Suppressor macrophage treated with lipopolysaccharide for 1 hour (primary cell): ENCODE measurements at places on chromosomes 12 and 14.

GRCh38 chr12:84874125-84874824 is 38.3 kb downstream of the SLC6A15 start:
- DNase-seq = peak; percentile 79

DNA sequence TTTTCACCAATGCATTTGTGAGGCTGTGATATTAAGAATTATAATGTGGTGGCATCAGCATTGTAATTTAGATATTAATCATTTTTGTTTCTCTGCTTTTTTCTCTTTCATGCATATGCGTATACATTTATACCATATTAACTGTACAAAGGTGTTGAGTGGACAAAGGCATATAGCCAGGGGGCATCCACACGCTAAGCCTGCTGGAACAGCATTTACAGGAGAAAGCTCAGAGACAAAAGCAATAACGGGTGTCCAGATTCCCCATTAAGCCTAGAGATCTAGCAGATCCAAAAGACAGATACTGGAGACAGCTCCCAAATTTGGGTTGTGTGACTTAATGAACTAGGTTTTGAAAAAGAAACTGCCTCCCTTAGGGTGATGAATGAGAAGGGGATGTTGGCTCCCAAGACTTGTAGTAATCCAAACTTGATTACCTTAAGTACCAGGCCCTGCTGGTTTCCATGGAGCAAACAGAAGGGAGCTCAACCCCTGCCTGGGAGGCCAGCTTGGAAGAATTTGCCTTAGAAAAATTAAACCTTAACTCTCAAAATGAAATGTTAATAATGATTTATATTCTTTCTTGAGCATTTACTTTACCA is 181.9 kb downstream of the SLC6A15 start:
- no peak for DNase-seq

DNA sequence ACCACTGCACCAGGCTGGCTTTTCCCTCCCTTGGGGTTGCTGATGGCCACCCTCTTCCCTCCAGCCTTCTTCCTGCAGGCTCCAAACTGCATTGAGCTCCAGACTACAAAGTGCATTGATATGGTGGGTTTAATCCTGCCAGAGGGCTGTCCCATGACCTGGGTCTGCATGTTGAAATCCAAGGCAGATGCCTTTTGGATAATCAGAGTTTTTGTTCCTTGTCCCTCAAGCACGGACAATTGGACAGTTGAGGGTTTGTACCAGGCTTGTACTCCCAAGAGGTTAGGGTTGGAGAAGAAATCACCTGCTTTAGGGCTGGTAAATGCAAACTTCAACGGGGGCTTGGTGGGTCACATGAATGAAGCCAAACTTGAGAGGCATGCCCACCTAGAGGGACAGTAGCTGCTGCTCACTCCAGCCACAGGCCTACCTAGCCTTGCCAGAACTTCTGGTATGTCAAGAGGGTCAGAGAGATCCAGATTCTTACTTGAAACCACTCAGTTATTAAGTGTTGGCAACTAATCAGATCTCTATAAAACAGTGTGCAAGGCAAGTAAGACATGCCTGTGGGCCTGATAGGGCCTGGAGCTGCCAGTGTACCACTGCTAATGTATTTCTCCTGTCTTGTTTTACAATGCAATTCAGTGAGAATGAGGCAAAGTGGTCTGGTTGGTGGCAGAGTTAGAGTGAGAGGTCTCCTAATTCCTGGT is 21.7 kb upstream of the KRT83 start:
- no peak for DNase-seq

- no peak for DNase-seq
Measured at GRCh38 chr12:14211947-14212387, 153.5 kb upstream of the ATF7IP start.

- peak; percentile 60 for DNase-seq
Measured at GRCh38 chr12:89461649-89462612, 62.7 kb downstream of the GALNT4 start.

- DNase-seq = no peak
Measured at GRCh38 chr14:68664225-68664681, 128.6 kb downstream of the ZFP36L1 start.

- DNase-seq = no peak
Measured at GRCh38 chr14:44889595-44890471, 71.9 kb downstream of the KLHL28 start.

DNA sequence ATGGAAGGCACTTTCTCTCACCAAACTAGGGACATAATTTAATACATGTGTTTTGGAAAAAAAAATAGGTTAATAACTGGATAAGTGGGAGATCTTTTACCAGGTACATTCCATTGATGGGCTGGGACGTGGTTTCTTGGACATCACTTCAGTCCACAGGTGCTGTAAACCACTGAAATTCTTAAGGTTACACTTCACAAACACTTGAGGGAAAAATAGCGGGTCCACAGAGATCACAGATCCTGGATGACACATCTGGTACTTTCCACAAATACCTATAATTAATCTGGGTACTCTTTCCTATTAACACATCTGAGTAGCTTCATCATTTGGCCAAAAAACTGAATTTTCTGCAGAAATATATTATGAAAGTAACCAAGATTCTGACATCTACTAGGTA is 85.0 kb downstream of the POLR3B start:
- DNase-seq = no peak

- no peak for DNase-seq
Measured at GRCh38 chr14:51318813-51319597, 79.0 kb downstream of the TMX1 start.

- DNase-seq = no peak
Measured at GRCh38 chr12:938810-939209, 10.7 kb downstream of the RAD52 start.

DNA sequence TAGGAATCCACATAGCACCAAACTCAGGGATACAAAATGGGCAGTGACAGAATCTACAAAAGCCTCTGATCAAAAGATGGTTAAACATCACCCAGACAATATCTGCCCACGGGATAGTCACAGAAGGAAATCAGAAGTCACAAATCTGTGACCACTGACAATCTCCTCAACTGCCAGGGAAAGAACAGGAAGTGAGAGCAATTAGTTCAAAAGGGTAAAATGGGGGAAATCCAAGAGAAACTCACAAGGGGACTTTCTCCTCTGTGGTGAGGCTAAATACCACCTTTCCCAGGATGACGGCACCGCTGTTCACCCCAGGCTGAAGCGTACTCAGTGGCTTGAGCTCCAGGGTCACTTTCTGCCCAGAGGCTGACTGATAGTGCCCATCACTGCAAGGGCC is 10.7 kb downstream of the TTC5 start:
- DNase-seq = peak; percentile 92

- DNase-seq = no peak
Measured at GRCh38 chr12:25583545-25583944, 30.5 kb upstream of the LMNTD1 start.

DNA sequence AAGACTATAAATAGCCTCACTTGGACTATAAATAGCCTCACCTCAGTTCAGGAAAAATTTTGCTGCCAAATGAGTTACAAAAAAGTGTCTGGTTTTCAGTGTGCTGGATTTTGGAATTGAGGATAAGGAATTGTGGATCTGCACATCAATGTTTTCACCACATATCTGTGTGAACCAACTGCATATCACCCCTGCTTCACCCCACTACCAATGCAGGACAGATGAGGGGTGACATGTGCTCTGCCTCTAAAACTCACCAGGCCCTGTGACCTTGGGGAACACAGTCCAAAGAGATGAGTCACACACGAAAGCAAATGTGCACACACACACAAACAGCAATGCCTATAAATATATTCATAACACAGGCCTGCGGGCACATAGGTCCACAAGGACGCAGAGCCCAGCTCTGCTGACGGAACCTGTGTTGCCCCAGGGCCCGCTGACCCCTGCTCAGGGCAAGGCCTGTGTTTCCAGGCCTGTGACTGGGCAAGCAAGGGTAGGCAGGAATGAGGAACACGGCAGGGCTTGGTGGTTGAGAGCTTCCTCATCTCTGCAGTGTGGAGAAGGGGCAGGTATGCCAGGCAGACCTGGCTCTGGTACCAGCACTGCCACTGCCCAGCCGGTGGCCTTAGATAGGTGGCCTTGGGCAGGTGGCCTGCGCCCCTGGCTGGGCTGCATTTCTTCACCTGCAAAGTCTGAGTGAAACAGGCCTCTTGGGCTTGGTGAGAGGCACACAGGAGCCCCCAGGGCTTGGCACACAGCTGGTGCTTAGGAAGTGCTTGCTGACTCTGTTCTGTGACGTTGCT is 82.4 kb downstream of the ARL6IP4 start:
- DNase-seq = peak; percentile 74

DNA sequence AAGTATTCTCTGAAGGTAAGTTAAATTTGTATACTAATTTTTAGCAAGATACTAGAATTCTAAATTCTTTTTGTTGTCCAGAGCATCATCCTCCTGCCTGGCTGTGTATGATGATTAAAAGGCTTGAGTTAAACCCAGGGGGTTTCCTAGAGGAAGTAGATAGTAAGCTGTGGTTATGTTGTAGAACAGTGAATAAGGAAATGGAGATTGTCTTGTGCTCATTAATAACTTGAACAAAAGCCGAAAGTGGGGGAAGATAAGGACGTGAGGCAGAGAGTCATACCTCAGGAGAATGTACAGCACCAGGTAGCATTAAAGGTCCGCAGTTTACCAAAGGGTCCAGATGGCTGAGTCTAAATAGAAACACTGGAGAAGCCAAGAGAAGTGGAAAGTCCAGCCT is 42.0 kb downstream of the CKB start:
- DNase-seq = peak; percentile 74

DNA sequence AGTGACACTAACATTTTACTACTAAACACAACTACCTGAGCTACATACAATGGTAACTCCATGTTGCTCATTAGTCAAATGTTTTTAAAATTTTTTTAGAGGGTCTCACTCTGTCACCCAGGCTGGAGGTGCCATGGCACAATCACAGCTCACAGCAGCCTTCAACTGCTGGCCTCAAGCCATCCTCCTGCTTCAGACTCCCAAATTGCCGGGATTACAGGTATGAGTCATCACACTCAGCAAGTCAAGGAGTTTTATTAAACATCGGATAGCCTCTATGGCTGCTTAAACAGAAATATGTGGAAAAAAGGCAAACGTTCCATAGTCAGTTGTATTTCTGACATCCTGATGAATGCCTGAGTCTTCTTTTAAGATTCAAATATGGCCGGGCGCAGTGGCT is 11.1 kb upstream of the NPFF start:
- no peak for DNase-seq

GRCh38 chr12:3601461-3602150 is 110.6 kb downstream of the PRMT8 start:
- no peak for DNase-seq

DNA sequence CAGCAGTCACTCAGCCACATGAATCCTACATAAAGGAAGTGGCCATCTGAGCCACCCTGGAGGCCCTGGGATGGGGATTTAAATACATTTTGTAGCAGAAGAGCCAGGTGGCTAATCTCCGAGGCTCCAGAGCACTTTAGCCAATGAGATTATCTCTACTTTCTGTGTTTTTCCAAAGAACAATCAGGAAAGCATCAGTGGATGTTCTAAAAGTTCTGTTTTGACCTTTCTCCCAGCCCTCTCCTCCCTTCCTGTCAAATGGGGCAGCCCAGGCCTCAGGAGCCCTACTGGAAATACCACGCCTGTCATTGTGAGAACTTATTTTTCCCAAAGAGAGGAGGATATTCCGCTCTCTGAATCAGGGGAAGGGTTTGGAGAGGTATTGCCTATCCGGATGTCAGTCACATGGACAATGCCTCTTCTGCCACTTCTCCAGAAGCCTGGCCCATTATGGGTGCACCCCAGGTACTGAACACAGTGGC is 336.8 kb upstream of the FKBP4 start:
- DNase-seq = no peak

- DNase-seq = no peak
Measured at GRCh38 chr14:43147485-43147884, 1359.6 kb downstream of the FSCB start.

DNA sequence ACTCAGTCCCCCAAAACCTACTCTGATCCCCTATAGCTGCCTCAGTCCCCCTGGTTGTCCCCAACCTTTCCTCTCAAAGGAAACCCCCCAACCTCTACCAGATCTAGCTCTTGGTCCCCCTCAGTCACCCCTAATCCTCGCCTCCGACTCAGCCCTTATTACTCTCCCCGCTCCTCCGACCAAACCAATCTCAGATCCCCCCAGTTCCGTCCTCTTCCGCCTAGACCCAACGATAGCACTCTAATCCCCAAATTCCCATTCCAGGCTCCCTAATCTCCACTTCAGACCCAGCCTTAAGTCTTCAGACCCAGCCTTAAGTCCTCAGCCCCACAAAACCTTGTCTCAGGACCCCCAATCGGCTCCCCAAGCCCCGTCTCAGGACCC is 612 bp downstream of the VPS37B start:
- DNase-seq = peak; percentile 39

DNA sequence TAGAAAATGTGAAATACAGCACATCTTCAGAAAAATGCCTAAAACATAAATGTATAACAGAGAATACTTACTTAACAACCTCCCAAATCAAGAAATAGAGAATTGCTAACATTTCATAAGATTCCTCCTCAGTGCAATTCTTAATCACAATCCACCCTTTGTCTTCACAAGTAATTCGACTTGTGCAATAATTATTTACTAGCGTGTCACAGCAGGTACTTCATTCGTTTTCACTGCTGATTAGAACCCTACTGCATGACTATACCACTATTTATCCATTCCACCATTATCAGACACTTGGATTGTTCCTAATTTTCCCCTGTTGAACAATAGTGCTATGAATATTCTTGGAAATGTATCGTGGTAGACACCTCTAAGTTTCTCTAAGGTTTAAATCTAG is 64.9 kb upstream of the BBS10 start:
- DNase-seq = no peak

GRCh38 chr14:88323523-88324199 is 592 bp upstream of the KCNK10 start:
- DNase-seq = no peak

DNA sequence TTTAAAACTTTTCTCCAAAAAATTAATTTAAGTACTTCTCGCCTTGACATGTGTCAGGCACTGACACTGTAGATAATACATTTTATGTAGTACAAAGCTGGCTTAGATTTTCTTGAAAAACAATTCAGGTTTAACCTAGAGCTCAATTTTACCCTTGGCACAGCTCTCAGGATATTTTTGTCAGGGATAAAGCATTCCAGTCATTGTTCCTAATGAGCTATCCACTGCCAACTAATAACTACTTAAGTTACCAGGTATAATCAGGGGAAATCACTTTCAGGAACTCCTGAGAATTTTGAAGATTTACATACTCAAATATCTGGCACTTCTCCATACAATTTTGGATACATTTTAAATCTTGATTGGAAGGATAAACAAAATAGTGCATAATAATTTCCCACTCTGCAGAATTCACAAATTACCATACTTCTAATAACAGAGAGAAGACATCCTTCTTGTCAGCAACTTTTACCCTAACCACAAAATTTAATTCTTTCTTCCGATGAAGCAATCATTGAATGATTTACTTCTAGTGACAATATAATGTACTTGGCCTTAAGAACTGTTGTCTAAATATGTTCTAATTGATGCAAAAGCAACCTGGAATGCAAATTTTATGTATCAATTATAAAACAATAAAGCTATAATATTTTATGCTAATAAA is 4.8 kb downstream of the RASSF9 start:
- DNase-seq = no peak

- DNase-seq = no peak
Measured at GRCh38 chr14:104469591-104469990, 110.0 kb upstream of the C14orf180 start.
